Stimulated activated CD8-positive, alpha-beta memory T cell treated with anti-CD3 and anti-CD28 coated beads, Interleukin-15, amount 100 ng/mL, for 1 hour (primary cell): ENCODE measurements at places on chromosomes 3 and 15.

DNA sequence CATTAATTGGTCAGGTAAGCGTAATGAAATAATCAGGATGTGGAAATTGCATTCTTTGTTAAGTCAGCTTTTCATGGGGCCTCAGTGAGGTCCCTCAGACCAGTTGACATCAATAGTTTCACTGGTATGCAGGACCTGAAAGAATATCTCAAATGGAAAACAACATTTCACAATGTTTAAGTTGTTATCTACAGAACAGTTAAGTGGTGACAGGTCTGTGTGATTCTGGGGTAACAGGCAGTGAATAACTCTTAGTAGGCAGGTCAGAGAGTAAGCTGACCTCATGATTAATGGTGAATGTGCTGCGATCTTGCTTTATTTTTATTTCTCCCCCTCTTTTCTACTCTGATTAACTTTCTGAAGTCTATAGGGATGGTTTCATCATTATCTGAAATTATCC is 28.9 kb upstream of the ACP3 start:
- DNase-seq: no peak

DNA sequence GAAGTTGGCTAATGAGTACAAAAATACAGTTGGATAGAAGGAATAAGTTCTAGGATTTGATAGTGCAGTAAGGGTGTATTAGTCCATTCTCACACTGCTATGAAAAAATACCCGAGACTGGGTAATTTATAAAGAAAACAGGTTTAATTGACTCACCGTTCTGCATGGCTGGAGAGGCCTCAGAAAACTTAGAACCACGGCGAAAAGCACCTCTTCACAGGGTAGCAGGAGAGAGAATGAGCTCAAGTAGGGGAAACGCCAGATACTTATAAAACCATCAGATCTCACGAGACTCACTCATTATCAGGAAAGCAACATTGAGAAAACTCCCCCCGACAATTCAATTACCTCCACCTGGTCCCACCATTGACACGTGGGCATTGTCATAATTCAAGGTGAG is 483.3 kb downstream of the TUSC7 start:
- no peak for DNase-seq

GRCh38 chr15:87817553-87817952 is 439.0 kb downstream of the NTRK3 start:
- DNase-seq: no peak

DNA sequence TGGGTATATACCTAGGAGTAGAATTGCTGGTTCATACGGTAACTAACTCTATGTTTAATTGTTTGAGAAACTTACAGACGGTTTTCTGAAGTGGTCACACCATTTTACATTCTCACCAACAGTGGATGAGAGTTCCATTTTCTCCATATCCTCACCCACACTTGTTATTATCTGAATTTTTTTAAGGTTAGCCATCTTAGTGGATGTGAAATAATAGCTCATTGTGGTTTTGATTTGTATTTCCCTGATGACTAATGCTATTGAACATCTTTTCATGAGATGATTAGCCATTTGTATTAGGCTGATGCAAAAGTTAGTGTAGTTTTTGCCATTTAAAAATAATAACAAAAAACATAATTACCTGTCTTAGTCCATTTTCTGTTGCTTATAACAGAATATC is 18.6 kb downstream of the CSTA start:
- no peak for DNase-seq

GRCh38 chr15:56963126-56963525 is 44.7 kb downstream of the TCF12 start:
- no peak for DNase-seq

DNA sequence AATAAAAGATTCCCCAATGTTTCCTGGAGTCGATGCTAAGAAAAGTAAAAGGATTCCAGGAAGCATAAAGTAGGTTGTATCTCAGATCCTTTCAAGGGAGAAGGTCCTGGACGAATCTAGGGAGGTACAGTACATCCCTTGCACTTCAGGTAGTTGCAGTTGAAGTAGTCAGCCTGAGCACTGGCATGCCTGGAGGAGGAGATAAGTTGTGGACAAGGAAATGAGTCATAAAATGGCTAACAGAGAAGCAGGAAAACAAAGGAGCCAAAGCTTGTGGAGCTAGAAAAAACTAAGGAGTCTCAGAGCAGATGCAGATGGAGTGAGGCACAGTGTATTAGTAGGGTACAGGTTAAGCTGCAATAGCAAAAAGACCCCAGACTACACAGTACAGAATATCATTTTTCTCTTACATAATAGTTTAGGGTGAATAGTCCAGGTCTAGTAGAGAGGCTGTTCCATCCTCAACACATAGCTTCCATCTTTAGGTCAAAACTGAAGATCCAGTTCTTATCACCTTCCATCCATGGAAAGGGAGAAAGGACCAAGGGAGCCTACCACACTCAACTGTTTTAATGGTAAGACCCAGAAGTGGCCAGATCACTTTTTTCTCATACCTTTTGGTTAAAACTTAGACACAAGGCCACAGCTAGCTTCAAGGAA is 41.3 kb downstream of the COL6A5 start:
- no peak for DNase-seq

- no peak for DNase-seq
Measured at GRCh38 chr15:65533057-65533756, 2.9 kb downstream of the HACD3 start.

DNA sequence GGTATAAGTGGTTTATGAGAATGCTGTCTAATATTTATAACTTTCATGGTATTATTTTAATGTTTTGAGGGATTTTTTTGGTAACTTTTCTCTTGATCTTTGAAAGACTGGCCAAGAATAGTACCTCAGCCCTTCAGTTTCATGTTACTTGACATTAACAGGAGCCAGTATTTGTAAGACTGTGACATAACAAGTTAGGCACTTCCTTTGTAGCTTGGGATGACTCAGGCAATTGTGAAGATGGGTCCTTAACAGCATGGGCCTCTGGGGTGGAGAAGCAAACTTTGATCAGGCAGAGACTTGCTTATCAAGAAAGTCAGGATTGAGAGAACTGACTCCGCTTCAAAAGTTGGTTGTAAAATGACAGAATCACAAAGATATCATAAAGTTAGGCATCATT is 9.5 kb downstream of the LRRC49 start:
- DNase-seq: no peak

GRCh38 chr3:56915966-56916586 is 114.3 kb upstream of the ARHGEF3 start:
- DNase-seq: peak; percentile 39

DNA sequence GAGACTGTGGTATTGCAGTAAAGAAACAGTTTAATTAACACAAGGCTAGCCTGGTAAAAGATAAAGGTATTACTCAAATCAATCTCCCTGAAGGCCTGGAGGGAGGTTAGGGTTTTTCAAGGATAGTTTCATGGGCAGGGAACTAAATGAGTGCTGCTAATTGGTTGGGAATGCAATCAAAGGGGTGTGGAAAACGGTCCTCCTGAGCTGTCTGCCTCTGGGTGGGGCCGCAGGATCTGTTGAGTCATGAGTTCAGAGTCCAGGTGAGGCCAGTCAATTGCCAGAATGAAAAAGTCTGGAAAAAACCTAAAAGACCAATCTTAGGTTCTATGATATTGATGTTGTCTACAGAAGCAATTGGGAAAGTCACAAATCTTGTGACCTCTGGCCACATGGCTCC is 293.2 kb downstream of the MCTP2 start:
- DNase-seq: no peak

GRCh38 chr3:172751175-172751704 is 714 bp downstream of the ECT2 start:
- no peak for DNase-seq

GRCh38 chr3:104176706-104177105 is 1190.0 kb upstream of the ALCAM start:
- no peak for DNase-seq

DNA sequence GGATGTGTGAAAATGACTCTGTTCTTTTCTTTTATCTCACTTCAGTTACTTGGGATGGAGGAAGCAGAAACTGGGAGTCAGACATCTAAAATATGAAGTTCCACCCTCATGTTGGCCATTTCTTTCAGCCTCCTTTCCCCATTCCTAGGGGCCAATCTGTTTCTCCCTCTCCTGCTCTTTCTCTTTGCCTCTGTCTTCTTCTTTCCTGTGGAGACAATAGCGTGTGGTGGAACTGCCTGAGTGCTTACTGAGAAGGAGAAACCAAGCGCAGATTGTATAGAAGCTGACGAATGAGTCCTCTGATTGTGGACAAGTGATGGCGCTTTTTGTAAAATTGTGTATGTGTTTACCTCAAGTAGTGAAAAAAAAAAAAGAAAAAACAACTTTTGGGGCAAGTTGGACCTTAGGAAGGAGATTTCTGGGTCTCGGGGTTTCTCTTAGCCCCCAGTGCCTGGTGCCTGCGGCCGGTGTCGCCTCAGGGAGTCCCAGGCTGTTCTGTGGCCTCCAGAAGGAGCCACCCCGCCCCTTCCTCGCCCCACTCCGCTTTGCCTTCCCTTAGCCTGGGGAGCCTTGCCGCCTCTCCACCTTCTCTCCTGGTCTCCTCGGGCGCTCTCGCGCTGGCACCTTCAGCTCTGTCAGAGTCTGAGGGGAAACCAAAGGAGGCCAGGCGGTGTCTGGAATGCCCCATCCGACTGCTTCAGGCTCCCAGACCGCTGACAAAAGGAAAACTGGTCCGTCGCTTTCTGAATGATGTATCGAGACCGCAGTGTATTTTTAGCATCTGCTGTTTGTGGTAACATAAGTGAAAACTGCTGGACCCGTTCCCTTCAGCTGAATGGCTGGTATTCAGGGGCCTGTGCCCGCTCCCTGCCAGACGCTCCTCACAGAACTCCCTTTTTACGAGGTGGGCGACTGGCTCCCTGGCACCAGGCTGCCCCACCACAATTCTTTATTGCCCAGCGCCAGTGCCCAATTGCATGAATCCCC is 30.1 kb downstream of the SCG5 start:
- no peak for DNase-seq

GRCh38 chr3:132629928-132630327 is 29.7 kb downstream of the ACAD11 start:
- DNase-seq: no peak
